AG04449 (cell line): ENCODE measurements at places on chromosomes 4 and X.

GRCh38 chr4:40672528-40673522, 43.2 kb upstream of the RBM47 start:
- peak; percentile 95 for DNase-seq

GRCh38 chrX:144531877-144532276, 648.0 kb downstream of the UBE2NL start:
- no peak for DNase-seq

DNA sequence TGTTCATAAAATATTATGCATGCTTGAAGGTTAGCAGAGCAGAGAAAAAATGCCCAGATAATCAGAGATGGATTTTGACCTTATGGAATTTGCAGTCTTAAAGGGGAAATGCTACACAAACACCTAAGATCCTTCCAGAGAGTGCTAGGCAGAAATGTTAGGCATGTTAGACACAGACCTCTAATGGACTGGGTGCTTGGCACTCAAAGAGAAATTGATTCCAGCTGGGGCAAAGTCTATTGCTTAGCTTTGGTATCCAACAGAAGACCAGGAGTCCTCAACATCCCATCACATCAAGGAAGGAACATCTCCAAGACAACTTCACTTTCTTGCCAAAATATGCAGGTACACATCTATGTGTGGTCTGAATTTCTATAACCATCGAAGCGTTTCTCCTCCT, 32.2 kb upstream of the PPARGC1A start:
- DNase-seq: no peak

DNA sequence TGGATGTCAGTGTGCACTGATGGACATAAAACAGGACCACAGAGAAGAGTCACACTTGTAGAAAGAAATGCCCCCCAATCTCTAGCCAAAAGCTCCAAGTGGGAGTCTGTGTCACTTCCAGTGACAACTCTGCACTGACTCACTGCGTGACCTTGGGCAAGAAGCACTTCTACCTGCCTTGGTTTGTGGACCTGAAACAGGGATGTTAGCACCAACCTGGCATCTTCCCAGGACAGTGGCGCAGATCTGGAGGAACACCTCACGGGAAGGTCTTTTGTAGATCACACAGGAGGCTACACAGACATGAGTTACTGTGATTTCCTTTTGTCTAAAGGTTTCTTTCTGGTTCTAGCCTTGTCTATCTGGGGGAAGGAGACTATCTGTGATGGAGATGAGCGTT, 80.5 kb upstream of the DHRSX start:
- no peak for DNase-seq

DNA sequence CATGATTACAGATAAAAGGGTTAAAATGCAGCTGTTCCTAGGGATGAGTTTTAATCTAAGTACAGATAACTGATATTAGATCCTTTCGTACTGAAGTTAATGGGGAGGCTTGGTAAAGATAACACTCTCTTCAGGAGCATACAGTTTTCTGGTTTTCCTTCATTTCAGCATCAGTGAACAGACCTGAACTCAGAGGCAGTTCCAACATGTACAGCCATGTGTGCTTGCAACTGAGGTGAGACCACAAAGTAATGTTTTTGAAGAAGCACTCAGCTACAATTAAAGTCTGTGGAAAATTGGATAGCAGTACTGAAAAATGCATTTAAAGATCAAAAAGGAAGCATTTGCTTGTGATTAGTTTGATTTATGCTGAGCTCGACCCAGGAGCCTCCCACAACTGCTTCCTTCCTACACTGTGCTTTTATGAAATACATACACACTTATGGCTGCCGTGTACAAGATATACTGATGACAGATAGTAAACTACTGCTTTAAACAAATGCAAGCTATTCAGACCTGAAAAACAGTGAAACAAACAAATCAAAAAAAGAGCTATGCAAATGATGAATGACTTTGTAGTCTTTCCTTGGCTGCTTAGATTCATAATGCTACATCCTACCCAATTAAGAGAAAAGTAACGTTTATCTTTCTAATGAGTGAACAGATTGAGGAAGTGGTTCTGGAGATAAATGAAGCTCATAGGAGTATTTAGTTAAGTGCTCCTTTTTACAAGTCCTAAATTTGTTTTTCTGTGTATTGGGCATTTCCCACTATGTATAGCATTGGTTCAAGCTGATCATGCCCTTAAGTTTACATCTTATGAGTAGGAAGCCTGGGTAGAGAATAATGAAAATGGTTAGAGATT, 68.4 kb downstream of the PDLIM5 start:
- DNase-seq: no peak

DNA sequence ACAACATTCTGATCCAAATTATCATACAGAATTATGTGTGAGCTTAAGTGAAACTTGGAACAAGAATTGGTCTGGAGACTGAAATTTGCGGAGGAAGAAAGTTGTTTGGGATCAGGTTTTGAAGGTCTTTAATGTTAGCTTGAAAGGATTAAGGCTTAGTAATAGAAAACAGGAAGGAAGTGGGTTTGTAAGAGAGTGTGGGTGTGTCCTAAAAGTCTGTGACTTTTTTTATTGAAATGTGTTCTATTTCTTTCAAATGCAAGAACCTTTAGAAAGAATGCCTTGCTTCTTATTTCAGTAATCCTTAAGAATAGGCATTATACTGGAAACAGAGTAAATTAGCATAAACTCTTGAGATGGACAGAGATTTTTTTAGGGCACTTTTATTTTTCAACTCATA, 198.0 kb downstream of the GALNTL6 start:
- no peak for DNase-seq

- no peak for DNase-seq
These were observed 942.3 kb upstream of the SLIT2 start for GRCh38 chr4:19309378-19309777.

- no peak for DNase-seq
These were observed 38.9 kb upstream of the TMPRSS11D start for GRCh38 chr4:67922697-67923096.

DNA sequence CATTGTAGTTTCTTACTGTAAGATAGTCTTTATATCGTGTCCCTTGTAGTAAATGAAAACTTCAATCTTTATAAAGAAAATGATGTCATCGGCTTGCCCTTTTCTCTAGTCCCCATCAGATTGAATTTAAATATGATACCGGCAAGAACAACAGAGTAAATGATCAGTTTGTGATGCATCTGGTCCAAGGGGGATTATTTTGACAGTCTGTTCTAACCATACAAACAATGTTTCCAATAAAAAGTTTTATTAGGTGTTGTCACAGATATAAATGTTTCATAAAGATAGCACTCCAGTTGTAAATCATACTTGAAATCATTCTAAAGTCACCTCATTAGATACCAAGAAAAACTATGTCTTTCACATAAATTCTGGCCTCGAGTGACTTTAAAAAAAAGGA, 72.3 kb downstream of the SLC9A6 start:
- no peak for DNase-seq

DNA sequence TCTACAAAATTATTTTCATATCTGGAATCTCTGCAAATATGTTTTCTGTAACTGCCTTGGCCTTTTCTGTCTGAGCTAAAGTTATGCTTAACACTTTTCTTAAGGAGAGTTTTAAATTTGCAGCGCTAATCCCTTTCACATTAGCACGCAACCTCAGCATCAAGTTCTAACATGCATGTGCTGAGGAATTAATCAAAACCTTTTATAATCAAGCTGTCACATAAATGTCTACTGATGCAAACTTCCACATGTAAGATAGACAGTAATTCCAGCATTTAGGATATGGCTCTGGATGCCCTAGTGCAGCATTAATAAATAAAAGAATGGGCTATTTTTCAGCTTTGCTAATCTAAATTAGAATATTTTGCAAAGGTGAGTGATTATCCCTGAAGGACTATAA, 17.5 kb upstream of the NEIL3 start:
- no peak for DNase-seq

GRCh38 chrX:65589304-65589703, 54.7 kb upstream of the LAS1L start:
- DNase-seq: no peak

DNA sequence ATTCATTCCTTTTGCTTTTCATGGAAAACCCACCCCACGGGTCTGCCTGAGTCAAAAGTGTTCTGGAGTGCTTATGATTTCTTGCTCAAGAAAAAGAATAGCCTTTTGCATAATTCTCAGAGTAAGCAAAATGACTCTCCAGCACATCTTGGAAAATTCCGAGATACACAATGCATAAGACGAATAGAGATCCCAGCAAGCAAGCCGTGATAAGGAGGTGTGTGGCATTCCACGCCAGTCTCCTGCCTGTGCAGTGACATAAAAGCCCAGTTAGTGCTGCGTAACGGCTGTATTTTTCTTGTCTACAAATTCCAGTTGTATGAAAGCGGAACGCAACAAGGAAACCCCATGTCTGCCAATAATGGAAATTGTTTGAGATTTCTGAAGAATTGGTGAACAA, 237.9 kb upstream of the GATB start:
- no peak for DNase-seq

GRCh38 chr4:73990988-73991741, 3.2 kb upstream of the PPBP start:
- no peak for DNase-seq

DNA sequence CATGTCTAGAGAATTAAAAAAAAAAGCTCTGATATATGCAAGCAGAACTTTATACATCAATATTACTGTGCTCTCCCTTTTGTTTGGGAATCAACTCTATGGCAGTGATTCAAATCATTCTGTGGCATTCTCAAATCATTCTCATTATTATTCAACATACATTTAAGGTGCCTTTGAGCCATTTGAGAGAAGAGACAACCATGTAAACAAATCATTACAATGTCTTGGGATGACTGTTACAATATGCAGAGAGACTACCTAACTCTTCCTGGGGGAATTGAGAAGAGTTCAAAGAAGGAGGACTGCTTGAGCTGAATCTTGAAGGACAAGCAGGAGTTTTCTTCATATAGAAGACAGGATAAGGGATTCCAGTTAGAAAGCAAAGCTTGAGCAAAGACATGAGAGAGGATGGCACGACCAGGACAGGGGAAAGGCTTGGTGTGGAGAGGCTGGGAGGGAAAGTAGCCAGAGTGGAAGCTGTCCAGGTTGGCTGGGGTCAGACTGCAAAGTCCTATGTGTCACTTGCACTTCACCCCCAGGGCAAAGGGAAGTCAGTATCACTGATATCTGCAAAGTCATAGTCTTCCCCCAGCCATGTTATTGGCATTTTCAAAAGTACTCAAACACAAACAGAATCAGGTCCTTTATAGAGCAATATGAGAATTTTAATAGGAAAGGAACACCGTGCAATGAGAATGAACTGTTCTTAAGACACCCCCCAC, 9.0 kb downstream of the SEC24D start:
- no peak for DNase-seq

GRCh38 chr4:23966725-23967124, 76.9 kb upstream of the PPARGC1A start:
- DNase-seq: no peak

DNA sequence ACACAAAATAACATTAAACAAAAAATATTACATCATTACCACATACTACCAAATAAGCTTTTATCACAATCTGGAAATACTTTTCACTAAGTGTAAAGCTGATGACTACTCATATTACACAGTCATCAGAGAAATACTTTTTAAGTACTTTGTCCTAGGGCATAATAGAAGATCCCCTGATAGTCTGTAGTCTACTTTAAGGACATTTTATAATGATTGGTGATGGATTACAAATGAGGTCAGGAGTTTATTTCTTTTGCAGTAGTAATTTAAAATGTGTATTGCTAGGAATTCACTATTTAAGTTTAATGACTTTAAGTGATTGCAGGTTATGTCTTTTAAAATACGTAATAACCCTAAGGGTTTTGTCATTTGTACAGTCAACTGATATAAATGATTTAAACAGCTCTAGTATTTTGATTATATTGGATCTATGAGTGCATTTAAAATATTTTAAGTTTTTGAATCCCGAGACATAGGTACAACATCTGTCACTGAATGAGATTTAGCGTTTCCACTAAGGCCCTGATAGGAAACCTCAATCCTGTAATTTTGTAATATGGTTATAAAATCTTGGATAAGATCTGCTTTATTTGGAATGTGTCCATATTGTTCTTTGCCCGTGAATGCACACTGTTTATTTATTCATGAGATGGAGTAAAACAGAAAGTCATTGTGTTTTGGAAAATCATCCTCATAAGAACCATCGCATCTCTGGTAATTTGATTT, 189.5 kb downstream of the ARAP2 start:
- DNase-seq: no peak

- no peak for DNase-seq
These were observed 663 bp downstream of the CXorf38 start for GRCh38 chrX:40646489-40647306.

- no peak for DNase-seq
These were observed 53.2 kb upstream of the SPIN4 start for GRCh38 chrX:63404332-63404731.

DNA sequence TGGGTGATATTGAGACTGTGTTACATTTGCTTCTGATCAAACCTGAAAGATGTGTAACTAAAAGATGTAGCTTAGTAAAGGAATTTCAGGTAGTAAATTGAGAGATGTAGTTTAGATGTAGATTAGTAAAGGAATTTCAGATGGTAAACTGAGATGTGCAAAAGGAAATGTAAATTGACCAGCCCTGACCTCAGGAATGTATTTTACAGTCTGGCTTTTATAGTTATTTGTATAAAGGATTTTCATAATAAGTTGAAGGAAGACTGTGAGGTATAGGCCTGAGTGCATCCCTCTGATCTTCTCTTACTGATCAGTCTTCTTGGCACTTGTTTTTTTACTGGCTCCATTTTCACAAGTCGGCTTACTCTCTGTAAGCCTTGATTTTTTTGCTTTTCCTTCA, 3.2 kb downstream of the KLHL2 start:
- DNase-seq: no peak

- DNase-seq: no peak
These were observed 42.6 kb downstream of the DDIT4L start for GRCh38 chr4:100147684-100148083.

GRCh38 chr4:73439445-73439844, 3.4 kb downstream of the AFP start:
- DNase-seq: no peak

- no peak for DNase-seq
These were observed 15.7 kb downstream of the SH2D1A start for GRCh38 chrX:124362072-124362471.

- no peak for DNase-seq
These were observed 597.9 kb downstream of the GBA3 start for GRCh38 chr4:23290656-23291055.

- no peak for DNase-seq
These were observed 158.5 kb upstream of the MXRA5 start for GRCh38 chrX:3504916-3505315.

GRCh38 chr4:18638031-18638430, 616.5 kb upstream of the LCORL start:
- DNase-seq: no peak
